ENCODE measurements at places on chromosomes 2 and 18.

DNA sequence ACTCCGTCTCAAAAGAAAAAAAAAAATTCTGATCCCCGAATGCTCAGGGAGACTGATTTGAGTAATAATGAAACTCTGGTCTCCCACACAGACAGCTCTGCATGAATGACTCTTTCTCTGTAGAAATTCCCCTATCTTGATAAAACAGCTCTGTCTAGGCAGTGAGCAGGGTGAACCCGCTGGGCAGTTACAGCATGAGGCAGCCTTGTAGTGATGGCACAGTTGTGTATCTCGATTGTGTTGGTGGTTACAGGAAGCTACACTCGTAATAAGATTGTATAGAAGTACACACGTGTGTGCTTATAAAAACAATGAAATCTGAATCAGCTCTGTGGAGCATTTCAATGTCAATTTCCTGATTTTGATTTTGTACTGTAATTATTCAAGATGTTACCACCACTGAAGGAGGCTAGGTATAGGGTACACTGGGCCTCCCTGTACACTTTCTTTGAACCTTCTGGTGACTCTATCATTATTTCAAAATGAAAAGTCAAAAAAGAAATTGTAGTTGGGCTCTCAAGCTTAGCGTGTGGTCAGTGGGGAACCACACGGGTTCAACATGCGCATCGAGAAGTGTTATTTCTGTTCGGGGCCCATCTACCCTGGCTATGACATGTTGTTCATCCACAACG is 34.9 kb upstream of the ATP8B1 start:
- DNase-seq = no peak

GRCh38 chr18:9539938-9540337 is 64.6 kb downstream of the RALBP1 start:
- DNase-seq = no peak

DNA sequence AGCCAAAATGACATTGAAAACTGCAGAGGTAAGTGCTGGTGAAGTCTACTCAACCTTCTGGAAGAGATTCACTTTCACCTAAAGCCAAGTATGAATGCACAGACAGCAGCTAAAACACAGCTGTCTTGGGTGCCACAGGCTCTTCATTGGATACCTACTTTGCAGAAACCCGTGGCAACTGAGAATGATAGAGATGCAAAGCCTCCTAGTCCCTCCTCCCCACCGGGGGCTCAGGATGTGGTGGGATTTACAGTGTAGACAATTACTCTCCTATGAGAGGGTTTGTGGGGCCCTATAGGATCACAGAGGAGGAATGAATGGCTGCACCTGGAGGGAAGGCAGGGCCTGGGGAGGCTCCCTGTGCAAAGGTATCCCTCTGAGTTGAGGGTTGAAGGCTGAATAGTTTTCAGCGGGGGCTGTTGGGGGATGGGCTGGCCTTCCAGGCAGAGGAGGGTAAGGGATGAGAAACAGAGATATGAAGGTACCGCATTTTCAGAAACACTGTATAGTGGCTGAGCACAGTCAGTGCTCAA is 131.6 kb downstream of the RNF144A start:
- DNase-seq = no peak

- DNase-seq = no peak
Measured at GRCh38 chr2:240819858-240820606, at the start of gene KIF1A. Gene KIF1A, minus strand, starts transcription at chr2:240820219. Its CDS starts 22,467 bp downstream, at chr2:240797752.

- no peak for DNase-seq
Measured at GRCh38 chr2:101360232-101360631, 27.1 kb downstream of the CREG2 start.

DNA sequence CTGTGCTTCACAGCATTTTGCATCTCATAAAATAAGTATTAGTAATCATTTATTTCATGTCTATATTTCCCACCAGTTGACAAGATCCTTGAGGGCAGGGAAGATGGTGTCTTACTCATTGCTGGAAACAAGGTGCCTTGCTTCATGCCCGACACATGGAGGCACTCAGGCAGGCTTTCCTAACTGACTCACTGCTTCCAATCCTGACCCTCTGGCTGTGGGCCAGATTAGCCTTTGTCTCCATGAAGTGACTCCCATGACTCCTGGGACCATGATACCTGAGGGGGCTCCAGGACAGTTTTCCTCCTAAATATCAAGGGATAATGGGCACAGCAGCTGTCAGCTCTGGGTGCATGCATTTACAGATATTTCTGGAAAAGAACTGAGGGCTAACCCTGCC is 275.1 kb downstream of the AGPS start:
- DNase-seq = no peak

DNA sequence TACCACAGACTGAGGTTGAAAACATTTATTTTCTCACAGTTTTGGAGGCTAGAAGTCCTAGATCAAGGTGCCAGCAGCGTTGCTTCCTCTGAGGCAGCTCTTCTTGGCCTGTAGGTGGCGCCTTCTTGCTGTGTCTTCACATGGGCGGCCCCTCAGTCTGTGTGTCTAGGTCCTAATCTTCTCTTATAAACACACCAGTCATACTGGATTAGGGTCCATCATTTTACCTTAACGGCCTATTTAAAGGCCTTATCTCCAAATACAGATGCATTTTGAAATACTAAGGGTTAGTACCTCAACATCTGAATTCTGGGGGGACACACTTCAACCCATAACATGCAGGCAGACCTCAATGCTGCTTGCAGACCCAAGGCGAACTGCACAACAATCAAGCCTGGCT is 4.4 kb upstream of the RMC1 start:
- peak; percentile 76 for DNase-seq

DNA sequence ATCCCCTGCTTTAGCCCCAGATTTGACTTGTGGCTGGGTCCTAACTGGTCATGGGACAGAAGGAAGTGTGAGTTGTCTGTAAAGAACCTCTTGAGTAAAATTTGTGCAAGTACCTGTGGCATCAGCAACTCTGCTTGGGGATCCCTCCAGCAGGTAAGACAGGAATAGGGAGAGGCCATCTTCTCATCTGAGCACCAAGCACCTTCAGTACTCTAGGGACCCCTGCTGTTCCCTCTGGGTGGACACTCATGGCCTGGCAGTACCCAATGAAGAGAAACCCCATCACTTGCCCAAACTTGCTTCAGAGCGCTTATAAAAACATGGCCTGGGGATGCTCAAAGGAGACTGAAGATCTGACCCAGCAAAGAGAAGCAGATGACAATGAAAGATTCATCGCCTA is 297.8 kb downstream of the SP3 start:
- no peak for DNase-seq

GRCh38 chr2:136085453-136086209 is 32.3 kb downstream of the CXCR4 start:
- no peak for DNase-seq

DNA sequence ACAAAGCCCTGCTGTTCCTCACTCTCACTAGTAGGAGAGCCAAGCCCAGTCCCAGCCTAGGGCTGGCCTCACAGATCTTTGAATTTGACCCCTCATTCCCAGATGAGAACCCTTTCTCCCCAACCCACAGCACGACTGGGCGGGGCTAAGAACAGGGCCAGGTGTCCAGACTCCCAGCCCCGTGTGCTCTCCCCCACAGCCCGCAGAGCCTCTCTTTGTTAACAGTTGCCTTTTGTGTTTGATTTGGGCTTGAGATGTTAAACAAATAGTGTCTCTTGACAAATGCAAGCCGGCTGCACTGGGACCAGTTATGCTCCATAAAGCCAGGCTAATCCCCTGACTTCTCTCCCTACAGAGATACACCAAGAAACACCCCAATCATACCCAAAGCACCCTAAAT is 4.7 kb upstream of the KCNK3 start:
- no peak for DNase-seq

DNA sequence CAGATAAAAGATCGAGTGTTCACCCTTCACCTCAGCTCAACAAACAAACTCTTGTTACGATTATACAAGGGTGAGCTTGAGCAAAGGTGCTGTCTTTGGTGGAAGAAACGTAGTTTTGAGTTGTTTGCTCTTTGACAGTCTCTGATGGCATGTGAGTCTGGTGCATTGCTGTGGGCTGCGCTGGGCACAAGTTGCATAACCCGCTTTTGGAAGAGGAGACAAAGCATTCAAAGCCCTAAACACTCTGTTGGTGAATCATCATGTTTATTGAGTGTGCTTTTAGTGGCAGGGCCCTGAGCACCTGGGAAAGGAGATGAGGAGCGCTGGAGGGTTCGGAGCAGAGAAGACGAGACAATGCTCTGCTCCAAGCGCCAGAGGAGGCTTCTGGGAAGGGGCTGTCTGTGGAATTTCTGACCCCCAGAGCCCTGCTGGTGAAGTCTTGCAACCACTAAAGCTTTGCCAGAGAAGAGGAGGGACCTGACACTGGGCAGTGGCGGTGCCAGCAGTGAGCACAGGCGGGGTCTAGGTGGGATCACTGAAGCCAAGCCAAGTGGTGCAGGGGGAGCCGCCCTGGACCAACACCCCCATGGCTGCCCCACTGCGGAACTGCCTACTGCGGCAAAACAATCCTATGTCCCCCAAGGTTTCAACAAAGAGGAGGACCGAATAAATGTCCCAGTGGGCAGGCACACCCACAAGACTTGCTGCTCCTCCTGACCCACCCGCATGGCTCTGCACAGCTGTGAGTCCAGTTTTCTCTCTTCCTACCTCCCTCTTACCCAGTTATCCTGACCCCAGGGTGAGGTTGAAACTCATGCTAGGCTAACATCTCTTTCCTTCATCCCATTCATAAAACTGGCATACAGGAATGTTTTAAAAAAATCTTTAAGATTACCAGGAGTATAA is 64.0 kb downstream of the TNFRSF11A start:
- DNase-seq = no peak

DNA sequence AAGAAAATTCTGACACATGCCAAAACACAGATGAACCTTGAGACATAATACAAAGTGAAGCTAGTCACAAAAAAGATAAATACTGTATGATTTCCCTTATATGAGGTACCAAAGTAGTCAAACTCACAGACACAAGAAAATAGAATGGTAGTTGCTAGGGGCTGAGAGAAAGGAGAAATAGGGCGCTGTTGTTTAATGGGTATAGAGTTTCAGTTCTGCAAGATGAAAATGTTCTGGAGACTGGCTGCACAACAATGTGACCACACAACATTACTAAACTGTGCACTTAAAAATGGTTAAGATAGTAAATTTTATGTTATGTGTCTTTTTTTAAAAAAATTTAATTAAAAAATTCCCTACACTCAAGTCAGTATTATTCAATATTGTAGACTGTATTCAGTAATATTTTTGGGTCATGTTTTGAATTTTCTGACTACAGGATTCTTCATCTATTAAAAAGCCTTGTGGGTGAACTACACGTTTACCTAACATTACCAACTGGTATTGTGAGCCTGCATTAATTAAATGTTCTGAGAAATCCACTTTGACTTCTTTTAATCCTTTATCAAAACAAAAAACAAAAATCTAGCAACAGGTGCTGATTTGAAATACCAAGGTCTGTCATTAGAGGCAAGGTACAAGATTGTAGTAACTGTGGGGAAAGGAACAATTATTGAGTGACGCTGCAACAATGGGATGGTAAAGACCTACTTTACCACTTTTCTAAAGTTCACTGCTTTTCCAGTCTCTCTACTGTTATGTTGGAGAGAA is 140.8 kb upstream of the ZFP36L2 start:
- DNase-seq = no peak

DNA sequence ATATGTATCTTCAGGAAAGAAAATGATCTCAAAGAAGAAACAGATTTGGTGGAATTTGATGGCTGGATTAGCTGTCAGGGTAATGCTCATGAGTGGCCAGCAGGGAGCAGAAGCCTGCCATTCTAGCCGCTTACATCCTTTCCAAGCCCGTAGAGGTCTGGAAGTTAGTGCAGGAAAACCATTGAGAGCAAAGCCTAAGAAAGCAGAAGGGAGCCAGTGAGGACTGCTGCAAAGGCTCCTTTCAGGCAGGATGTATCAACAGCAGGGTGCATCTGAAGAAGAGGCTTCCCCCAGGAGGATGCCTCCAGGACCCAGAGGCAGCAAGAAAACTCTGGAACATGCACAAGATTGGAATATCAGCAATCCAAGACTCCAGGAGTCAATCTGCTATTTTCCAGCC is 22.9 kb upstream of the LBH start:
- no peak for DNase-seq

DNA sequence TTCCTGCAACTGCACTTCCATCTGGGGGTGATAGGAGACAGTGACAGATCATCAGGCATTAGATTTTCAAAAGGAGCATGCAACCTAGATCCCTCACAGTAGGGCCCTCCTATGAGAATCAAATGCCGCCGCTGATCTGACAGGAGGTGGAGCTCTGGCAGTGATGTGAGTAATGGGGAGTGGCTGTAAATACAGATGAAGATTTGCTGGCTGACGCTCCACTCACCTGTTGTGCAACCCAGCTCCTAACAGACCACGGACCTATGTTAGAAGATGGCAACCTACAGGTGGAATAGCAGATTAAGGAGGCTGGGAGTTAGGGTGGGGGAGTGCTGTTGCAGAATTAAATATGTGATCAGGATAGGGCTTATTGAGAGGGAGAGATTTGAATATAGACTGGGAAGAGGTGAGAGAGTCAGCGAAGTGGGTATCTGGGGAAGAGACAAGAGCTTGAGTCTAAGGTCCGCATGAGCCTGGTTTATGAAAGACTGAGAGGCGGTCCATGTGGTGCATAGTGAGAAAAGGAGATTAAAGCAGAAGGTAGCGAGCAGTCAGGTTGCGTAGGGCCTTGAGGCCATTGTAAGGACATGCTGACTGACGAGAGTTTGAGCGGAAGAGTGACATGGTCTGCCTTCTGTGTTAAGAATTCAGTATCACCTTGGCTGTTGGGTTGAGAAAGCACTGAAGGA is 31.3 kb upstream of the TOGARAM2 start:
- no peak for DNase-seq

- no peak for DNase-seq
Measured at GRCh38 chr18:49669403-49669802, 107.5 kb downstream of the LIPG start.

GRCh38 chr18:67241299-67241698 is 275.2 kb downstream of the DSEL start:
- DNase-seq = no peak

- no peak for DNase-seq
Measured at GRCh38 chr2:200150411-200151086, 155.9 kb upstream of the SPATS2L start.

DNA sequence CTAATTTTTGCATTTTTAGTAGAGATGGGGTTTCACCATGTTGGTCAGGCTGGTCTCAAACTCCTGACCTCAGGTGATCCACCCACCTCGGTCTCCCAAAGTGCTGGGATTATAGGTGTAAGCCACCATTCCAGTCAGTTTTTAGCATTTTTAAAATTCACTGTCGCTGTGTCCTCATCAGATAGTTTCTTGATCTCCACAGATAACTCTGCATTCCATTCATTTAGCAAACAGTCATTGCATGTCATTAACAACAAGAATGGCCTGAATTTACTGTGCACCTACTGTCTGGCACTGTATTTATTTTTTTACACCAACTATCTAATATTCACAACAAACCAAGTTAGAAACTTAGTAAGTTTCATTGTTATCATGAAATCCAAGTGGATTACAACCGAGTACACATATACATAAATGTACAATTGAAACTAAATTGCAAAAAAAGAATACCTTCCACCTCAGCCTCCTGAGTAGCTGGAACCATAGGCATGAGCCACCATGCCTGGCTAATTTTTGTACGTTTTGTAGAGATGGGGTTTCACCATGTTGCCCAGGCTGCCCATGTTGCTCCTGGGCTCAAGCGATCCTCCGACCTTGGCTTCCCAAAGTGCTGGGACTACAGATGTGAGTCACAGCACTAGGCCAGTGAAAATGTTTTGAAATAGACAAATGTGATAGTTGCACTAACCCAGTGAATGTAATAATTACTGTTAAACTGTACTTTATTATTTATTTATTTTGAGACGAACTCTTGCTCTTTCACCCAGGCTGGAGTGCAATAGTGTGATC is 4.3 kb downstream of the MCEE start:
- DNase-seq = no peak

GRCh38 chr2:10493634-10494281 is 45.6 kb upstream of the ODC1 start:
- no peak for DNase-seq
